ENCODE measurements at places on chromosomes 13 and 19. TPM values are rescaled to one million over a fixed set of nuclear protein-coding genes. Genes with fewer than 3 reads are reported as not detected.

The KCTD15 gene
- 7.3 TPM for total RNA-seq

The LCP1 gene
- 955 TPM for total RNA-seq

GRCh38 chr13:35629026-35629425 is 152.5 kb upstream of the MAB21L1 start:
- no peak for DNase-seq

DNA sequence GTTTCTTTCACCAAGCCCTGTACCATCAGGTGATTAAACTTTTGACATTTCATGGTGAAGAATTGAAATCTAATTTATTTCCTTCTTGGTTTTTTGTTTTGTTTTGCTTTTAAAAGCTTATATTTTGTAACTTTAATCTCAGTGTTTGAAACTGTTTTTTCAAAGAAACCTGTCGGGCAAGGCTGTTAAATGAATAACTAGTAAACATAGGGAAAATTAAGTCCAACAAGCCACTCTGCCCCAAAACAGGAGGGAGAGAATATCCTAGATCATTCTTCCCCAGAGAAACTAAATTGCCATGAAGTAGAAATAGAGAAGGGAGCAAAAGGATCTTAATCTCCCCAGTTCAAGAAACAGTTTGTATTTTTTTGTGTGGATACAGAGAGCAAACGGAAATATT is 98.2 kb downstream of the FREM2 start:
- no peak for DNase-seq

GRCh38 chr19:11291991-11292390 is 4.0 kb upstream of the TSPAN16 start:
- no peak for DNase-seq

- no peak for DNase-seq
These were observed 2.2 kb downstream of the UPF3A start for GRCh38 chr13:114283576-114283975.

- peak; percentile 10 for DNase-seq
These were observed 36.7 kb upstream of the UBL3 start for GRCh38 chr13:29887030-29887557.

DNA sequence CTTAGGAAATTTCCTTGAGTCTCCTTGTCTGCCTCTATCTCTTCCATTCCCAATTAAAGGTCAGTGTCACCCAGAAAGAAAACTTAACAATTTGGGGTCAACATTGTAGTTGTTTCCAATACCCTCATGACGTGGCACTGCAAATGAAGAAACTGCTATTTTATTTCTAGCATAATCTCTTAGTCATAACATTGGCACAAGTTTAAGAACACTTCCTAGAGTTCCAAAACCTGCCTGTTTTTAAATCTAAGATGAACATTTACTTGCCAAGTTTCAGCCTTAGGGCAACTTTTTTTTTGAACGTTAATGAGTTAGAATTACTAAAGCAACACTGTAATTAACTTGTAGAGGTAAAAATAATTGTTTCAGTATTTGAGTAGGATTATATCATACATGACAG is 108.0 kb downstream of the LMO7 start:
- DNase-seq, result no peak

GRCh38 chr19:45103156-45103507 is 10.2 kb downstream of the PPP1R37 start:
- DNase-seq, result peak; percentile 33

- no peak for DNase-seq
These were observed 30.8 kb downstream of the CCNE1 start for GRCh38 chr19:29842471-29843179.

- no peak for DNase-seq
These were observed 16.4 kb downstream of the FREM2 start for GRCh38 chr13:38703255-38703654.

DNA sequence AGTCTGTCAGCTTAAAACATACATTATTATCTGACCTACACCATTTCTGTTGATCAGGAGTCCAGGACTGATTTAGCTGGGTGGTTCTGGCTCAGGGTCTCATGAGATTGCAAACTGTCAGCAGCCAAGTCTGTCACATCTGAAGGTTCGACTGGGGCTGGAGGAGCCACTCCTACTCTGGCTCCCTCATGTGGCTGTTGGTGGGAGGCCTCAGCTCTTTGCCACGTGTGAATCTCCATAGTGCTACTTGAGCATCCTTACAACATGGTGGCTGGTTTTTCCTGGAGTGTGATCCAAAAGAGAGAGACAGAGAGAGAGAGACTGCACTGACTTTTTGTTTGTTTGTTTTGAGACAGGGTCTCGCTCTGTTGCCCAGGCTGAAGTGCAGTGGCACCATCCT is 63.6 kb upstream of the NFIC start:
- no peak for DNase-seq

The FCAR gene
- total RNA-seq, result not detected

DNA sequence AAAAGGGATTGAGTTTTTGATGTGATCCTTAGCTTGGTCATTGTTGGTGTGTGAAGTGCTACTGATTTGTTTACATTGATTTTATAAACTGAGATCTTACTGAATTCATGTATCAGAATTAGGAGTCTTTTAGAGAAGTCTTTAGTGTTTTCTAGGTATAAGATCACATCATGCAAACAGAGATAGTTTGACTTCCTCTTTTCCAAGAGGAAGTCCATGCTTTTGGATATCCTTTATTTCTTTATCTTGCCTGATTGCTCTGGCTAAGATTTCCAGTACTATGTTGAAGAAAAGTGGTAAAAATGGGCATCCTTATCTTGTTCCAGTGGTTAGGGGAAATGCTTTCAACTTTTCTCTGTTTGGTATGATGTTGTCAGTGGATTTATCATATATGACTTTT is 561.2 kb upstream of the SLITRK1 start:
- no peak for DNase-seq

The PGLYRP1 gene
- not detected for total RNA-seq

DNA sequence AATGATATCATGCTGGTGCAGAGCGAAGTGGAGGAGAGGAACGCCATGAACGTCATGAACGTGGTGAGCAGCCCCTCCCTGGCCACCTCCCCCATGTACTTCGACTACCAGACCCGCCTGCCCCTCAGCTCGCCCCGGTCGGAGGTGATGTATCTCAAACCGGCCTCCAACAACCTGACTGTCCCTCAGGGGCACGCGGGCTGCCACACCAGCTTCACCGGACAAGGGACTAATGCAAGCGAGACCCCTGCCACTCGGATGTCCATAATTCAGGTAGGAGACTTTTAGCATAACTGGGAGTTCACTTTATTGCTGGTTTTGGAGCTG is 3.3 kb downstream of the PCDH17 start:
- no peak for DNase-seq

- no peak for DNase-seq
These were observed 263.1 kb downstream of the ZNF536 start for GRCh38 chr19:30634996-30635975.

DNA sequence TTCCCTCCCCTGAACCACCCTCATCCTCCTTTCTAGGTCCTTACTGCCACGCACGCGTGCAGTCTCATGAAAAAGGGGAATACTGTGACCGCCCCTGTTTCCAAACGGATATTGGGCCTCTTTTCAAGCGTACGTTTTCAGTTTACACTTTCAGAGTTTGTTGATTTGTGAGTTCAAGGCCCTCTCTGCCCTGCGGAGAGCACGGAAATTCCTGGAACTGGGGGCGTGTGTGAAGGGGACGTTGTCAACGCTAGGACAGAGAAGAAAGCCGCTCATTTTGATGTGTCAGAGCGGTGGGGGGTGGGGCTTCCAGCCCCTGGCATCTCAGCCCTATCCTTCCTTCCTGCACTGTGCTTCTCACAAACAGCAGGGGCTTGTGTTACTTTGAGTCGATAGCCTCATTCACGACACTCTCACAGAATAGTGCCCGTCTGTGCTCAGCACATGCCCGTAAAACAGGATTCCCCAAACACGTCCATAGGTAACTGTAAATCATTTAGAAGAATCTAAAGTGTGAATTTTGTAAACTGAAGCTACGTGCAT is 137.6 kb upstream of the PEG3 start:
- no peak for DNase-seq

DNA sequence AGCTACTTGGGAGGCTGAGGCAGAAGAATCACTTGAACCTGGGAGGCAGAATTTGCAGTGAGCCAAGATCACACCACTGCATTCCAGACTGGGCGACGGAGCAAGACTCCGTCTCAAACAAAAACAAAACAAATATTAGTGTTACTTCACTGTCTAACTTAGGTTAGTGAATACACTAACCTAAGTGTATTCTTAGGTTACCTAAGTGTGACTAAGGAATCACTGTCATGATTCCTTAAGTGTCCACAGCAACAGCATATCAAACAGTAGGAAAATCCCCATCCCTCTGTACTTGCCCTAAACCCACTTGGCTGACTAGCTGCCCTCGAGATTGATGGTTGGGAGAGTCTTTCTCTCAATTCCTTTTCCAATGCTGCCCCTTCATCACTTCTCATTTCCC is 11.8 kb upstream of the LRCH1 start:
- no peak for DNase-seq

The ANKRD10 gene
- total RNA-seq, result 139 TPM

GRCh38 chr13:27973291-27973690 is 4.2 kb upstream of the CDX2 start:
- no peak for DNase-seq

GRCh38 chr19:810883-811489 is 10.8 kb downstream of the PLPPR3 start:
- no peak for DNase-seq

The MBD3L2 gene
- not detected for total RNA-seq

DNA sequence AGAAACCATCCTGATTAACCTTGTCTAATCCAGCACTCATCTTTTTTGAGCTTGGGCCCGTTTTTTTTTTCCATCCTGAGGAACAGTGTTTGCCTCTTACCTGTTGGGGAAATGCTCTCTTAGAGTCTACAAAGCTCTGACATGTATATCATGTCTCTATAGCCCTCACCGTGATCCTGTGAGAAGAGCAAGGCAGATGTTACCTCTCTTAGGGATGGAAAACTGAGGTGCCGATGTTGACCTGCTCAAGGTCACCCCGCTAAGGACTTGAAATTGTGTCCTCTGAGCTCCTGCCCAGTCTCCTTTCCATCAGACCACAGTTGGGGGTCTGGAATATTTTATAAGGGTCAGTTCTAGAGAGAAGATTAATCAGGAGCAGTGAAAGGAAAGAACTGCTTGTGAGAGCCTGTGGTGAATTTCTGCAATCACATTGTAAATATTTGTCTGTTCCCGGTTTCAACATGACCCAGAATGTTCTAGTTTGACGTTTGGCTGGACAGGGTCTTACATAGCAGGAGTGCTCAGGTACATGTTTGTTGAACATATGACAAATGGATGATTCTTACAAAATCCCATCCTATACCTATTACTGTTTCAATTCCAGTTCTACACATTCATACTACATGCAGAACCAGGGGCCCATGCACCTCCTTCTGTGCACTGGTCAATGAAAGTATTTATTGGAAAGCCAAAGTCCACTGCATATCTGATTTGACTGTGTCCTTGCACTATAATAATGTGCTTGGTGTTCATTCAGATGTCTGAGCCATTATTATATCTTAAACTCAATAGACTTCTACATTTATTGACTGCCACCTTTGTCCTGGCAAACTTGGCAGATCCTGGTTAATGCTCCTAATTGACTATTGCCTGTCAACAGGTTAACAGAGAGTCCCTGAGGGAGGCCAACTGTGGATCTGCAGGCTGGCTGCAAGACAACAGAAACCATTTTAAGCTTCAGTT is 12.1 kb downstream of the SLC25A15 start:
- DNase-seq, result no peak

DNA sequence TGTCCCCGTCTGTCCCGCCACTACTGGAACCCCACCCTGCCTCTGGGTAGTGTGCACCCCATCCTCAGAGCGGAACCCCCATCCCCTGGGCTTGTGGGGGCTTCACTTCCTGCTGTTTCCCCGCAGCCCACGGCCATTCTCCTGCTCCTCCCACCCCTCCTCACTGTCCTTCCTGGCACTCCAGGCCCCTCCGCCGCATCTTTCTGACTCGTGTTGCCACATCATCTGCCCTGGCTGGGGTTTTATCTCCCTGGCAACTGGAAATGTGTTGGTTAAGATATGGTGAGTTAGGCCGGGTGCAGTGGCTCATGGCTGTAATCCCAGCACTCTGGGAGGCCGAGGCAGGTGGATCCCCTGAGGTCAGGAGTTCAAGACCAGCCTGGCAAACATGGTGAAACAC is 37.3 kb downstream of the KDM4B start:
- DNase-seq, result no peak

The AMER2 gene
- total RNA-seq, result not detected

DNA sequence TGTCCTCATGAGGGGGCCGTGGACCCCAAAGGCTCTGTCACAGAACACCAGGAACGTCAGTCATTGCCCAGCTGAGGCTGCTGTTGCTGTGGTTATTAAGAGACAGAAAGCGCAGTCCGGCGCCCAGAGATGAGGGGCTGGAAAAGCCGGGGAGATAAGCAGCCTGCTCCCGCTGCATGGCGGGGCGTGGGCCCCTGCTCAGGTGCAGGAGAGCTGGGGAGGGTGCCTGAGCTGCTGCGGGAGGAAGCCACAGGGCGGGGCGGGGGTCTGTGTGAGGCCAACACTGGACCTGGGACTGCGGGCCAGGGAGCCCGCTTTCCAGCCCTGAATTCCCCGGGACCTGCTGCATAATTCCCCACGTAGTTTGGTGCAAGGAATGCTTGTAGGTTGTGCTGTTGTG is 11.3 kb downstream of the SOX1 start:
- DNase-seq, result no peak

DNA sequence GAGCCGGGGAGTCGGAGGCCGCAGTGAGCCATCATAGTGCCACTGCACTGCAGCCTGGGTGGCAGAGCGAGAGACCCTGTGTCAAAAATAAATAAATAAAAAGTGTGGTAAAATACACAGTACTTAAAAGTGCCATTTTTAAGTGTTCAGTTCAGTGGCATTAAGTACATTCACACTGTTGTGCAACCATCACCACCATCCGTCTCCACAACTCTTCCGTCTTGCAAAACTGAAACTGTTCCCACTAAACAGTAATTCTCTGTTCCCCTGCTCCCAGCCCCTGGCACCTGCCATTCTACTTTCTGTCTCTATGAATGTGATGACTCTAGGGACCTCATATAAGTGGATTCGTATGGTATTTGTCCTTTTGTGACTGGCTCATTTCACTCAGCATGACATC is 13.3 kb downstream of the SLC25A42 start:
- no peak for DNase-seq

DNA sequence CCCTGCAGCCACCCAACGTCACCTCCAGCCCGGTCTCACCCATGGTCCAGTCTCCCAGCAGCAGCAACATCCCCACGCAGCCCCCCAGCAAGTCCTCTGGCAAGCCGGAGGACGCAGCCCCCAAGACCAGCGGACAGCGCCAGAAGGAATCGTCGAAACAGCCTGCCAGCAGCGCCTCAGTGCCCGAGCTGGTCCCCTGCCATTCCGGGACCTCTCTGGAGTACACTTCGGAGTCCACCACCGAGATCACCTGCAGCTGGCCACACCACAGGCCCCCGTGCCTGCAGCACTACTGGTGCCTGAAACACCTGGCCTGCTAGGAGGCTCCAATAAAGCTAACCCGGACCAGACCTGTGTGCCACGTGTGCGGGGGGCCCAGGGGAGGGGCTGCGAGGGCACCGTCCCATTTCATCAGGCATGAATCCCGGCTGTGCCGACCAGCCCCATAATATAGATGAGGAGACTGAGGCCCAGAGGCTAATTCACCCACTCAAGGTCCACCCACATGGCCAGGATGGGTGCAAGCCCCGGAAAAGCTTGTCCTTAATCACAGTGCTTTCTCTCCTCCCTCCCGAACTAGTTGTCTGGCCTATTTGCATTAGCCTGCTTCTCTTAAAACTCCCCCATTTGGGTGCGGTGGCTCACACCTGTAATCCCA is 6.7 kb downstream of the REEP6 start:
- no peak for DNase-seq

The CNN1 gene
- not detected for total RNA-seq

All from activated T-cell treated with anti-CD3 and anti-CD28 coated beads, Interleukin-2, amount 50 U/mL, for 72 hours (primary cell).